Activated CD8-positive, alpha-beta T cell treated with anti-CD3 and anti-CD28 coated beads, Interleukin-2, amount 10 ng/mL, durations not matched to agents 7 days and 5 days (primary cell): ENCODE measurements at places on chromosomes 3 and 15.

DNA sequence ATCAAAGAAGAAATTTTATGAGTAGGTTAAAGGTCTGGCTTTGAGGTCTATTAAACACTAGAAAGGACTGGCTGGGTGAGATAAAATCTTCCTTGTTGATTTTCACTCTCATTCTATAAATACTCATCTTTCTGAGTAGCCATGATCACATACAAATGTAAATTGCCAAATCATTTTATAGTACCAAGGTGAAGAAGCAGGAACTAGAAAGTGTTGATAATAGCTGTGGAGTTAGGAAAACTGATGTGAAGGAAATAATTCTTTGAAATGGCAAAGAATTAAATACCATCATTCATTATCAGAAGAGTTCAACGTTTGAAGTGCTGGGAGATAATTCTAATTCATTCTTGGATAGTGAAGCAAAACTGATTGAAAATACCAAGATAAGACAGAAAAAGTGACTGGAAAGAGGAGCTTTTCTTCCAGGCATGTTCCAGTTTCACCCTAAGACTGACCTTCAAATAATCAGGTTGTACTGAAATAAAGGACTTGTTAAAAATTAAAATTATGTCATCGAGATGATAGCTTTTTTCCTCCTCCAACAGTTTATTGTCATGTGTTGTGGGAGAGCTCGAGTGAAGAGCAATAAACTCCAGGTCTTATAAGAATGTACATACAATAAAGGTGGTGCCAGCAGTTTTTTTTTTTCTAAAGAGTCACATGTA lies 17.4 kb downstream of the THBS1 start:
- no peak for DNase-seq

DNA sequence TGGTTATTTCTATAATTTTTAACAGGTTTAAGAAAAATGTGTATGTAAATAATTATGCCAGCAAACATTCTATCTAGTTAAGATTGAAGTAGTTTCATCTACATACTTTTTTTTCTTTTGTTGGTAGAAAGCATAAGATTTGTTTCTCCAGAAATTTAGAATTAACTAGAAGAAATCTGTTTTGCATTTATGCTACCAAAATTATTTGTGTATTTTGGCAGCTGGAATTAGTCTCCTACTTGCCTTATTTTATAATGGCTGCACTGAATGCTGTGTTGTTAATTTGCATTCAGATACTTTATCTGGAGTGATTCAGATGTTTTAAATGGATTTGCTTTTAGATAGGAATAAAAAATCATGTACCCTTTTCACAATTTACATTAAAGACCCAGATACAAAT lies 100.2 kb upstream of the NAALADL2 start:
- no peak for DNase-seq

DNA sequence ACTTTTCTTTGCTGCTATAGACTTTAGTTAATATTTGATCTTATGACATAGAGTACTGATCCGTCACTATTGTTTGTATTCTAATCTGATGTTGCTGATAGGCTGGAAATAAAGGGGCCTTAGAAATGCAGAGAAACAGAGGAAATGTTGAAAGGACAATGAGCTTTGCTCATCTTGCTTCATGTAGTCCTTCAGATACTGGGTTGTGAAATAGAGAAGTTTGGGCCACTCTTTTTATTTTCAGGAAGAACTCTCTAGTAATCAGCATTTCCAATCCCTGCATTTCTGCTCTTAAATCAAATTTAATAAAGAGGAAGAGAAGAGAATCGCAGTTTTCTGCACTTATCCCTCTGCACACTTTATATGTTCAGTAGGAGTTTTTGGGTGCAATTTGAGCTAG lies 192.8 kb upstream of the THBS1 start:
- no peak for DNase-seq

GRCh38 chr3:157388976-157389375 lies 47.7 kb upstream of the PTX3 start:
- no peak for DNase-seq

- DNase-seq, result peak; percentile 51
Measured at GRCh38 chr15:59688423-59688781, 718 bp downstream of the BNIP2 start.

GRCh38 chr15:82159922-82160321 lies 102.6 kb downstream of the EFL1 start:
- DNase-seq, result no peak

- DNase-seq, result no peak
Measured at GRCh38 chr15:63939531-63940130, 105.9 kb upstream of the HERC1 start.

DNA sequence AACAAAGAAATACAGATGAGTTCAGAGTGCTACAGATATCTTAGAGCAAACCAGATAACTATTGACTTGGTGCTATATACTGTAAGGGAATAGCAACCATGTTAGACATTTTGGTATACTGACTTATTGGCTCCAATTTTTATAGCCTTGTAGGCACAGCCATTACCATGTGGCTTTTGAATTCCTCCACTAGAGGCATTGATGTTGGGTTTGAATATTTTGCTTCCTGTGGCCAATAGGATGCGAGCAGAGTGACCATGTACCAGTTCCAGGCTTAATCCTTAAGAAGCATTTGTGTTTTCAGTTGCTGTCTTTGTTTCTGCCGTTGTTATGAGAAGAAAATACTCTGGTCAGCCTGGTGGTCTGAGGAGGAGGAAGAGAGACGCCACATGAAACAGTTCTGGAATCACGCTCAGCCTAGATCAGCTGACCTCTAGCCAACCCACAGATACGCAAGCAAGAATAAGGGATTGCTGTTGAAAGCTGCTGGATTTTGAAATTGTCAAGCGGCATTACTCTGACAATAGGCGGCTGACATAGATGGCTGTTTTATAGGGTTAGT lies 109.4 kb upstream of the TNIK start:
- no peak for DNase-seq

- DNase-seq, result no peak
Measured at GRCh38 chr3:52930748-52931147, 33.4 kb upstream of the STIMATE start.

GRCh38 chr15:98713585-98714001 lies 65.3 kb downstream of the IGF1R start:
- no peak for DNase-seq

DNA sequence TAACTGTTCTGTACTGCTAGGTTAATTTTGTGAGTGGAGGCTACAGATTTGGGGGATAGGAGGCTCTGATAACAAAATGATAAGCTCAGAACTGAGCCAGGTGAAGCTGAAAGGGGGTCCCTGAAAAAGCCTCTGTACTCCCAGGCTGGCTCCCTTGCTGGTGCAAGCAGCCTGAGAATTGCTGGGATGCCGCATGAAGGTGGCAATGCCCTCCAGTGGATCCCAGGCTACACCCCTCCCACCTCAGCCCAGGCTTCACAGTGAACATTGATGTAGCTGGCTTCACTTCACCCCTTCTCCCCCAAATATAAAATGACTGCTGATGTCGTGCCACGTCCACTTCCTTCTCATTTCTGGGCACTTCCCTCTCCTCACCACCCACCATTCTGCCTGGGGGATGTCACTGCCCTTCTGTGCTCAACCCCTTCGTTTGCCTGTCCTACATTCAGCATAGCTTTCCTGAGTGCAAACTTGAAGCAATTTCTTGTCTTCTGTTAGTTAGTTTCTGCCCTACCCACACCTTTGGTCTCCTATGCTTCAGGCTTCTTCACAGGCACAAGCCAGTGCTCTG lies 9.7 kb upstream of the ARHGEF26 start:
- DNase-seq, result no peak

- no peak for DNase-seq
Measured at GRCh38 chr3:195540511-195540910, 2.6 kb downstream of the PPP1R2 start.

GRCh38 chr3:178272841-178273240 lies 263.4 kb upstream of the KCNMB2 start:
- DNase-seq, result no peak

DNA sequence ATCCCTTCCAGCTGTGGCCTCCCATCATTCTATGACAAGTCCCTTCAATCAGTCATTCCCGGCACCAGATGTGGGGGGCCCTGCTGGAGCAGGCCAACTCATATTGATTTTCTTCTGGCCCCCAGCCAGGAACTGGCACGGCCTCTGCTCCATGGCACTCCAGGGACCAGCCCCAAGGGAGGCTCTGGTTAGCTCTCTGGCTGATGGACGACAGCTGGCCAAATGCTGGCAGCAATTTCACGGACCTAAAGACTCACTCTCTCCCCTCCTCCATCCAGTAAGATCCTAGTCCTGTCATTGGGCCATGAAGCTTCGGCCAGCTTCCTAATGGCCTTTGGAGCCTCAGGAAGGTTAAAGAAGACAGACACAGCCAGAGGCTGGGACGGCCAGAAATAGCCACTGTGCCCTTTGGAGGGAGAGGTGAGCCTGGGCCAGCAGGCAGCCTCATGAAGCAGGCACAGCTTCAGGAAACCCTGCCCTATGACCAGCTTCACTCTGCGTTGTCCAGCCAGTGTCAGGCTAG lies 131.0 kb downstream of the MEX3B start:
- no peak for DNase-seq

DNA sequence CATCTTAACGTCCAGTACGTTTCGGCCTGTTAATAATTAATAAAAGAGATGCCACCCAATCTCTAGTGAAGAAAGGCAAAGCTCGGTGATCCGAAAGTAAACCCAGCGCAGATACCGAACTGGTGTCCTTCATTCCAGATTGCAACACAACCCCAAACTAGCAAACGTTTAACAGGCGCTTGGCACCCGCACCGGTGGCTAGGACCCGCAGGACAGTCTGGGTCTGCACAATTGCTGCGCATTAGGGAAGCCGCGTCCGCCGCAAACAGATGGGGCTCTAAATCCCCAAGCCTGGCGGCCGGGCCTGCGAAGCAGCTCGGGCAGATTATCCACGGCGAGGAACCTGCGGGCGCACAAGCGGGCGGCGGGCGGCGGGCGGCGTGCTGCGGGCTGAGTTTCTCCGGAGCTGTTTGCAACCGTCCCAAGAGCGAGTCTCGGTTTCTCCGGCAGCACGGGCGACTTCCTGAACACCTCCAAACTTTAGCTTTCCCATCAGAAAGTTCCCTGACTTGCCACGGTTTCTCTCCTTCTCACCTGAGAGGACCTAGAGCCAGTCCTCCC lies 112.1 kb upstream of the ICE2 start:
- DNase-seq, result peak; percentile 63

- no peak for DNase-seq
Measured at GRCh38 chr3:73259856-73260255, 198.4 kb downstream of the EBLN2 start.

DNA sequence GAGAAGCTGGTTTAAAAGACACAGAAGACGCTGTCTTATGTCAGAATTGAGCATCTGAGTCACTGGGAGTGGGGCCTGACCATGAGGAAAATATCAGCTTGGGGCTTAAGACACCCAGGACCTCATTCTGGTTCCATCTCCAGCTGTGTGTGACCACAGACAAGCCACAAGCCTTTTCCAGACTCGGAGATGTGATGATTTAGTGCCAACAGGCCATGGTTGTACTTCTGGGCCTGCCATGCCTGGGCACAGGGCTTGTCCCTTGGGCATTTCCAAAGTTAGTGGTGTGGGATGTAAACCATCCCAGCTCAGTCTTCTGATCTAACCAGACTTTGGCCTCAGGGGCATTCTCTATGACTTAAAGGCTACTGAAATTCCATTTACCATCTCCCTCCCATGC lies 269.8 kb downstream of the RYR3 start:
- DNase-seq, result no peak

DNA sequence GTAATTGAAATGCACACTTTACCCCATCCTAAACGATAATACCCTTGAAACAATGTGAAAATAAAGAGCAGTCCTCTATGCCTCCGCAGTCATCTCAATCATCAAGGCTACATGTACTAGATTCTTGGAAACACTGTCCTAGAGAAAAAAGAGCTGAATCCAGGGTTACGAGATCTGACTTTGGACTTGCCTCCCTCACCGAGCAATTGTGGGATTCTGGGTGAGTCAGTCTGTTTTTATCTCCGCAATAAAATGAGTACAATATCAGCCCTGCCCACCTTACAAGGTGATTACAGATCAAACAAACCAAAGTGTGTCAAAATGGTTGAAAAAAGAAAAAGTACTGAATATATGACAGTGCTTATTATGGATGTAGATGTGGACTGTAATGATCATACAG lies 152.3 kb upstream of the SNTN start:
- no peak for DNase-seq

DNA sequence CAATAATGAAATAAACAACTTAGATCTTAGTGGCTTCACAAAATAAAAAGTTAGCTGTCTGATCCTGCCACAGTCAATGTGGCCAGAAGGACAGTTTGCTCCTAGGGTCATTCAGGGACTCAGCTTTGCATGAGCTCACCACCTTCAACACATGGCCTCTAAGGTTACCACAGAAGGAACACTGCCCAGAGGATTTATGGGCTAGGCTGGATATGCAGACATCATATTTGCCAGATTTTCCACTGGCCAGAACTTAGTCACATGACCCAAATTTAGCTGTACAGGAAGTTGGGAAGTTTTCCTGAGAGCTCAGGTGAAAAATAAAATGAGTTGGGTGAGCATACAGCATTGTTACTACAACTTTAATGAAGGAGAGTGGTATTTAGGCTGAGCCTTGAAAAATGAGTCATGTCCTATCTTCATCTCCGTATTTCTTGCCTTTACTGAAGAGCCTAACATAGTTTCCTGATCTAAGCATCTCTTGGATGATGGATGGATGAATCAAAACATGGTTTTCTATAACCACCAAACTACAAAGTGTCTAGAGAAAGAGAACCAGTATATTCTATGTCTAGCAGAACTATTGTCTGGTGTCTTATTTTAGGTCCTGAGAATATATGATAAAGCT lies 54.9 kb upstream of the TMEM108 start:
- no peak for DNase-seq

DNA sequence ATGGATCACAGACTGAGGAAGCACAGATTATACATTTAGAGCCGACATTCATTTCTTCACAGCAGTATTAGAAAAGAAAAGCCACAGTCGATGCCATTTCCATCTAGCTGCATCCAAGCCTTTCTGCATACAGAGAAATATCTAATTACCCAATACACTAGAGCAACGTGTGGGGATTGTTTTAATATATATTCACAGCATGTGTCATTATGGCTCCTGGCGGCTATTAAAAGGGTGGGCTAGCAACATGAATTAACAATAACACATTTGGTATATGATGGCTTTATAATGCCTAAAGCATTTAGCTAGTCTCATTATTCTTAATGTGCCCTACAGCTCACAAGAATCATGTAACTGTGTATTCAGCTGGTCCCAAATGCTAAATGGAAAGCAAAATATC lies 1030.5 kb downstream of the FHIT start:
- no peak for DNase-seq
